Uterine smooth muscle cell (primary cell): ENCODE measurements at places on chromosomes 2 and 18. TPM values are rescaled to one million over a fixed set of nuclear protein-coding genes. Genes with fewer than 3 reads are reported as not detected.

KIF5C gene
- total RNA-seq = 0.66 and 0.87 TPM in 2 replicates

ATG9A gene
- 27.0 and 40.4 TPM in 2 replicates for total RNA-seq

TDRD15 gene
- total RNA-seq = not detected in 2 replicates

ALPG gene
- total RNA-seq = not detected in 2 replicates

TMEM247 gene
- total RNA-seq = not detected in 2 replicates

GPD2 gene
- total RNA-seq = 90.5 and 172 TPM in 2 replicates
